ENCODE measurements at places on chromosomes 3 and 15. TPM values are rescaled to one million over a fixed set of nuclear protein-coding genes. Genes with fewer than 3 reads are reported as not detected.

Gene EOMES
- total RNA-seq: not detected

DNA sequence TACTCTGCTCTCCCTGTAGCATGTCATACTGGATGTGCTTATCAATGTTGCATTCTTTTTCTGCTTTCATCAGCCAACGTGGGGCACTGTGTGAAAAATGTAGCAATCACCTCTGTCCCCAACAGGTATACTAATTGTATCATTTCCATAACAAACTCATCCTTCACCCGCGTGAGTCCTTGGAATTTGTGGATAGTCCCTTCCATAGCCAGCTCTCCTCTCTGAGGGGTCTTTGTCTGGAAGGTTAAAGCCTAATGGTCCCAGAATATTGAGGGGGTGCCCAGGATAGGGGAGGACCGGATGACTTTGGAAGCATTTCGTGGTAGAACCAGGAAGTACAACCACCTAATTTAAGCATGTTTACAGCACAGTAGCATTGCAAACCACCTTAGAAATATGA is 124.6 kb downstream of the FOXB1 start:
- DNase-seq: no peak

DNA sequence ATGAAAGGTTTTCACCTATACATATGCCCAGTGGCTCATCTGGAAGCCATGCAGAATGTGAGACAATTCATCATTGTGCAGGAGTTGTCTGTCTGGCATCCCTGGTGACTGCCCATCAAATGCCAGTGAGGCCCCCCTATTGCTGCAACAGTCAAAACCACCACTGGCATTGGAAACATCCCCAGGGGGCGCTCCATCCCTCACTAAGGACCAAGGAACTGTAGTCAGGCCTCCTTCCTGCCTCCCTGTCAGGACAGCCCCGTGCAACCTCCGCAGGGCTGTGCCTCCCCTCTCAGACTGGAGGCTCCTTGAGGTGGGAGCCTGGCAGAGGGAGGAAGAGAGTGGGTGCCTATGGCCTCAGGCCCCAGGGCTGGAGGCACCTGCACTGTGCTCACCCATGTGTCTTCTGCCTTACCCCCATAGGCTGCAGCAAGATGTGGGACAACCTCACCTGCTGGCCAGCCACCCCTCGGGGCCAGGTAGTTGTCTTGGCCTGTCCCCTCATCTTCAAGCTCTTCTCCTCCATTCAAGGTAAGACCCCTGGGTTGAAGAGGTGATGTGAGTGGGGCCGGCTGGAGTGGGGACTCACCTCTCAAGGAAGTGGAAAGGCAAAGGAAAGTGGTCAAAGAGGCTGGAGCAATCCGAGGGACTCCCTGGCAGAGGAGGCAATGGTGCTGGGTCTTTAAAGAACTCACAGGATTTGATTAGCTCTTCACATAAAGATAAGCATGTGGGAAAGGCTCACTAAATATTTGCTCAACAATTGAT is 16.5 kb downstream of the VIPR1 start:
- DNase-seq: no peak

- no peak for DNase-seq
These were observed 15.1 kb downstream of the HRG start for GRCh38 chr3:186680869-186681268.

GRCh38 chr3:108250626-108251025 is 28.4 kb upstream of the IFT57 start:
- DNase-seq: no peak

GRCh38 chr3:45079715-45080114 is 53.6 kb downstream of the CLEC3B start:
- DNase-seq: no peak

DNA sequence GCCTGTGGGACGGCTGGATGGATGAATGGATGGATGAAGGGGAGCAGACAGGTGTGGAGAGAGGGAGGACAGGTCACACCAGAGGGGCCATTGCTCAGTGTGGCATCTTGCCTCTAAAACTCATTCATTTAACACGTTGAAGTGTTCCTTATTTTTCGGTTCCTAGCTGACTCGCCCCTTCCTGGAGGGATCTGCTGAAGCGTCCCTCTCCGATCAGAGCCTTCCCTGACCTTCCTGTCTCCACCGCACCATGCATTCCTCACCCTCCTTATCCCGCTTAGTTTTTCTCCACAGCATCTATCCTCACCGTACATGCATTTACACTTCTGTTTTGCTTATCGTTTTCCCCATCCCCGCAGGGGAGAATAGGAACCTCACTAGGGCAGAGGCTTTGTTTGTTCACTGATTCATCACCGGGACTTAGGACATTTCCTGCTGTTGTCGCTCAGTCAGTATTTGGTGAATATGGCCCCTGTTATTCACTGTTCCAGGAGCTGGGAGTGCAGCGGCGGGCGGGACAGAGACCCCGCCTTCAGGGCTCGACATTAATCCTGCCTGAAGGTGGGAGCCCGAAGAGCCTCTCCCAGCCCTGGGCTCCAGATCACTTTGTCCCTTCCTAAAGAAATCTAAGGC is 32.0 kb downstream of the FOXL2 start:
- DNase-seq: peak; percentile 84

- DNase-seq: peak; percentile 39
These were observed 40.9 kb upstream of the RNU6-1 start for GRCh38 chr15:67880651-67881182.

GRCh38 chr15:65368302-65369211 is 9.2 kb downstream of the IGDCC3 start:
- peak; percentile 37 for DNase-seq

- DNase-seq: peak; percentile 45
These were observed 40.5 kb downstream of the DPPA2 start for GRCh38 chr3:109275702-109276293.

- no peak for DNase-seq
These were observed 2.0 kb downstream of the OR4F15 start for GRCh38 chr15:101813803-101814534.

Gene PLSCR2
- 0.13 TPM for total RNA-seq

Gene ELL3
- 1.5 TPM for total RNA-seq

Gene COPS2
- total RNA-seq: 41.8 TPM

GRCh38 chr15:70340494-70340870 is 242.8 kb upstream of the TLE3 start:
- no peak for DNase-seq

Gene LAMB2
- total RNA-seq: 657 TPM

GRCh38 chr15:61720197-61720704 is 340.0 kb downstream of the VPS13C start:
- no peak for DNase-seq

DNA sequence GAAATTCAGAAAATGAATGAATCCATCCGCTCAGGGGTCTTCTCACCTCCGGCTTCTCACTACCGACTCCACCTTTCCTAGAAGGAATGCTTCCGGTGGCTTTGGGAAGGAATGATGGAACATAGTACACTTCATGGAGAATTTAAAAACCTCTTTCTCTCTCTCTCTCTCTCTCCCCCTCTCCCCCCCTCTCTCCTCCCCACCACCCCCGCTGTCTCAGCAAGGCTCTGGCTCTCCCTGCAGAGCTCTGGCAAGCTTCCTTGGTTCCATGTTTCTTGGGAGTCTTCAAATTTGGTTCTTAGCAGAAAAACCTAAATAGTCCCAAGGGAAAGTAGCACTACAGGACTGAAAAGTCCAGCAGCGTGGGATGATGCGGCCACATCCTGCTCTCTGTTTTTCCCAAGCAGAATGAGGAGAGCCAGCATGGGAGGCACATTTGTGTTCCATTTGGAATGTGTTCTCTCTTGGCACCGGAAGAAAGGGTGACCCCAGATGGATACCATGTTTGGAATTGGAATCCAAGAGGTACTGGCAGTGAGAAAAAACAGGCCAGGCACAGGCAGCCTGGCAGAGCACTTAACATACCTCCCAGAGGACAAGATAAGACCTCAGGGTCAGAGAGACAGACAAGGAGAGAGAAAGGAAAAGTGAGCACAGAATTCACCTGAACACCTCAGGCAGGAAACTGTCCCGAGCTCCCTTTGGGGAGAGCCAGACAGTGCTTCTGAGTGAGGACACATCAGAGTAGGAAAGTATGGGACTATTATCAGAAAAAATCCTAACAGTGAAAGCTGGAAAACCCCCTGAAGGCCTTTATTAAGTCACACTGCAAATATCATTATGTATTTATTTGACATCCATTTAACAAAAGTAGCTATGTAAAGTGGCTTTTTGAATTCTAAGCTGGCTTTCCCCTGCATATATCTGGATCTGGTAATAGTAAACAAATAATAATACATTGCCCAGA is at the start of gene POPDC2:
TSS of gene POPDC2 (minus strand) at position 116 of the 967 bp plus-strand sequence. CDS start 166 bp downstream, outside the sequence.
- DNase-seq: no peak

- no peak for DNase-seq
These were observed 894.3 kb downstream of the OTOL1 start for GRCh38 chr3:162390891-162391290.

GRCh38 chr15:43352693-43353382 is 18.0 kb downstream of the ZSCAN29 start:
- no peak for DNase-seq

GRCh38 chr15:77181305-77182074 is 110.6 kb upstream of the TSPAN3 start:
- no peak for DNase-seq

Gene CNTN4
- total RNA-seq: not detected

GRCh38 chr15:44427756-44428724 is 611 bp downstream of the CTDSPL2 start:
- peak; percentile 24 for DNase-seq

GRCh38 chr15:71597126-71597525 is 213.2 kb upstream of the NR2E3 start:
- no peak for DNase-seq

Gene RAB6B
- total RNA-seq: 0.39 TPM

DNA sequence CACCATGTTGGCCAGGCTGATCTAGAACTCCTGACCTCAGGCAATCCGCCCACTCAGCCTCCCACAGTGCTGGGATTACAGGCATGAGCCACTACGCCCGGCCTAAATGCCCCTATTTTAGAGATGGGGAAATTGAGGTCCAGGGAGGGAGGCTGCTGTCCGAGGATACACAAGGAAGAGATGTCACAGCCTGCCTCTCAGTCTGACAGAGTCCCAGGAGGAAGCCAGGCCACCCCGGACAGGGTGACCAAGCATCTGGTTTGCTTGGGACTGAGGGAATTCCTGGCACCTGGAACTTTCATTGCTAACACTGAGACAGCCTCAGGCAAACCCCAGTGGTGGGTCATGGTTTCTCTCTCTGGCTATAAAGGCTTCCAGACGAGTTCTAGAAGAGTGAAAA is 30.6 kb upstream of the ADAMTS7 start:
- DNase-seq: no peak

GRCh38 chr15:69880571-69881301 is 217.0 kb downstream of the TLE3 start:
- DNase-seq: no peak

GRCh38 chr3:170180079-170180907 is 1.2 kb downstream of the PHC3 start:
- no peak for DNase-seq

Gene SLC9C1
- total RNA-seq: under 0.01 TPM

DNA sequence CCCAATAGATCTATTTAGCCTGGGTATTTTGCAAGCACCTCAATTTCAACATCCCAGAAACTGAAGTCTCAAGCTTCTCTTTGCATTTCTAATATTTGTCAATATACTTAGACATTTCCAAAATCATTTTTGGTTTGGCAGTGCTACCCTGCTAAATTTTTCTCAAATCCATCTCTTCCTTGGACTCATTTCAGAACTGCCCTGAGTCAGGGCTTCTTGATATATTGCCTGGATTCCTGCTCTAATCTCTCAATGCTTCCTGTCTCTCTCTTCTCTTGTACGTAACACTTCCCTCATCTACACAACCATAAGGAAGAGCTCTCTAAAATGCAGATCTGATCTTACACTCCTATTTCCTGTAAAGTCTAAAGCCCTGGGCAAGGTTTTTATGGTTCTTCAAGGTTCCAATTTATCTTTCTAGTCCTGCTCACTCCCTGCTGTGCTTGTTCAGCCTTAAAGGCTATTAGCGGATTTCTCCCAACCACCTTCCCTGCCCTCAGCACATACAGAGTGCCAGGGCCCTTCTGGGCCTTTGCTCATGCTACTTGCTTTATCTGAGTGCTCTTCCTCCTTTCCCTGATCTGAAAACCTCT is 53.0 kb upstream of the MME start:
- no peak for DNase-seq

DNA sequence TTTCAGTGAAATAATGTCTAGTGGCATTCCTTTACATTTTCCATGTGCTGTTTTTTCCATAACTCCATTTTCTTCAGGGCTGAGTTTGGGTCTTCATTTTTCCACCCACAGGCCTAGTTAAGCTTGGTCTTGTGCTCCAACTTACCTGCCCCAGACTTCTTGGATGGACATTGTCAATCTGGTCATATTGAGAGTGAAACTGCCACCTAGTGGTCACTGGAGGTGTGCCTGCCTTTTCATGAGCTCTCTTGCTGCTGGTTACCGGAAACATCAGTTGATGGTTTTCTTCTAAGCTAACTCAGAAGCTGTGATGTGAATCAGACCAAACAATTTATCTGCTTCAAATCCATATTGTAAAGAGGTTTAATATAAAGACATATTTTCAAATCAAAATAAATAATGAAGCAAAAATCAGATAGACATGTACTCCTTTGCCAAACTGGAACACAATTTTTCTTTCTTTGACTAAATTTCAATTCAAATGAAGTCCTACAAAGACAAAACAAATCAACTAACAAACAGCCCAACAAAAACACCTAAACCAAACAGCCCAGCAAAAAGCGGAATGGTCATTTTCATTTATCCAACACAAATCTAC is 135.1 kb upstream of the RASGRP1 start:
- DNase-seq: peak; percentile 76

GRCh38 chr15:61839546-61839945 is 220.7 kb downstream of the VPS13C start:
- DNase-seq: no peak

GRCh38 chr3:58154626-58155449 is 55.9 kb downstream of the DNASE1L3 start:
- no peak for DNase-seq

DNA sequence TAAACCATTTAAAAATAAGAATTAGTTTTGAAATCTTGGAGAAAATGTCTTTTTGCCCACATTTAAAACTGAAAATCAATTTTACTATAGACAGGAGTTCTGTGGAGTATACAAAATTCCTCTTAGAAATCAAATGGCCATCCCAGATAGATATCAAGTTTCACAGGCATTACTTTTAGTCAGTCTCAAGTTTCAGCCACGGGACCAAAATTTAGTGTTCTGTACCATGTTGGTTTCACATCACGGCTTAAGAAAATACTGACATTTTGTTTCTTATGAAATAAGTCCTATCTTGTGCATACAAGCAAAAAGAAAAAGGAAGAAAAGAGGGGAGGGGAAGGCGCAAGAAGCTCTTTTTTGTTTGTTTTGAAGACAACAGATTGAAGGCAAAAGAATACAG is 45.7 kb downstream of the EIF2AK4 start:
- DNase-seq: no peak

Data from dermis microvascular lymphatic vessel endothelial cell (primary cell).